Osteoblast (primary cell): ENCODE measurements at places on chromosomes 4 and X. TPM values are rescaled to one million over a fixed set of nuclear protein-coding genes. Genes with fewer than 3 reads are reported as not detected.
A peak's percentile ranks its signal among the peaks of the same experiment; 100 is the strongest.

GRCh38 chr4:184775854-184776555, 42.1 kb upstream of the CENPU start:
- no peak for DNase-seq

DNA sequence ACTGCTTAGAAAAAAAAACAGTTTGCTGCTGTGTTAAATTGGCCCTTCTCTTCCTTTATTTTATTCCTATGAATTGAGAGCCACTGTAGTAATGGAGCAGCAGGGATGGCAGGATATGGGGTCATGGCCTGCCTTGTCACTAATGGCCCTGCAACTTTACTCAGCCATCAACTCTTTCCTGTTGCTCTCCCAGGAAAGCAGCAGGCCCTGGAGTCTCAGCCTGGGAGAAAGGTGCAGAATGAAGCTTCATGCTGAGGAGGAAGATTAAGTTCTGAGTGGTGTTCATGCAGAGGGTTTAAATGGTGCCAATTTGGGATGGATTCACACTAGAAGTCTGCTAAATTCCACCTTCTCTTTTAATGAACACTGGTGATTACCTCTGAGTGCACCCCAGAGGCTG, 285.6 kb downstream of the GPAT3 start:
- DNase-seq, result no peak

DNA sequence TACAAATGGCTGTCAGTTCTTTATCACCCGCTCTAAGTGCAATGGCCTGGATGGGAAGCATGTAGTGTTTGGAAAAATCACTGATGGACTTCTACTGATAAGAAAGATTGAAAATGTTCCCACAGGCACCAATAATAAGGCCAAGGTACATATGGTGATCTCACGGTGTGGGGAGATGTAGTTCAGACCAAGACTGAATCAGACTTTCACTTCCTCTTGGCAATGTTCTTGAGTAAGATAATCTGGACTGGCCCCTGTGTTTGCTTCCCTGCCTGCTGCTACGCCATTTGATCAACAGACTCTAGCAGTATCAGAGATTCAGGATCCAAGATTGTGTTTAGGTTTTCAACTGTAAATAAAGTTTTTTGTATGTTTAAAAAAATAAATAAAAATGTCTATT, 682.2 kb upstream of the AMOT start:
- DNase-seq, result no peak

DNA sequence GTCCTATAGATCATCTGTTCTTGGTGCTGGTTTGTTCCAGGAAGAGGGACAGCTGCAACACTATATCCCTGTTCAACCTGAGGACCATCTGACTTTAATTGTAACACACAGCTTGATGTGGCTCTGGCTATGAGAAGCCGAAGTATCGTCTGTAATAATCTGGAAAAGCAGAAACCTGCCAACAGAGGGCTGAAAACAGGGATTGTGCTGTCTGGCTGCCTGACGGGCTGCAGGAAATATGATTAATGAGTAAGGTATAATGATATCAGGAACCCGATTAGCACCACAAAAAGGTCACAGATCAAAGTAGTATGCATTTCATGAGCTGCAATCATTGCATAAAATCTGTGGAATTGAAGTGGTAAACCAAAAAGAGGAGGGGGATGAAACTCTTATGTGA, 170.4 kb upstream of the MAB21L2 start:
- no peak for DNase-seq

- no peak for DNase-seq
Observed at GRCh38 chr4:79869597-79870237, 203.3 kb downstream of the ANTXR2 start.

- DNase-seq, result peak; percentile 17
Observed at GRCh38 chr4:3268395-3269104, 19.6 kb downstream of the MSANTD1 start.

DNA sequence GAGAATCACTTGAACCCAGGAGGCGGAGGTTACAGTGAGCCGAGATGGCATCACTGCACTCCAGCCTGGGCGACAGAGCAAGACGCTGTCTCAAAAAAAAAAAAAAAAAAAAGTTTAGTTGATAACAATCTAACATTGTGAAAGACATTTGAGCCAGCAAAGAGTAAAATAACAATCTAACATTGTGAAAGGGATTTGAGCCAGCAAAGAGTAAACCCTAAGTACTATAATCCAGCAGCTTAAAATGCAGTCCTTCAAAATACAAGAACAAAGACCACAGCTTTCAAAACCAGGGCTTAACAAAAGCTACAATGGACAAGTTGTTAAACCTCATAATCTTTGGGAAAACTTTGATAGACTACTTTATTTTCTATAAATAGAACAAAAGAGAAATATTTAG, 16.9 kb downstream of the MFAP3L start:
- no peak for DNase-seq

DNA sequence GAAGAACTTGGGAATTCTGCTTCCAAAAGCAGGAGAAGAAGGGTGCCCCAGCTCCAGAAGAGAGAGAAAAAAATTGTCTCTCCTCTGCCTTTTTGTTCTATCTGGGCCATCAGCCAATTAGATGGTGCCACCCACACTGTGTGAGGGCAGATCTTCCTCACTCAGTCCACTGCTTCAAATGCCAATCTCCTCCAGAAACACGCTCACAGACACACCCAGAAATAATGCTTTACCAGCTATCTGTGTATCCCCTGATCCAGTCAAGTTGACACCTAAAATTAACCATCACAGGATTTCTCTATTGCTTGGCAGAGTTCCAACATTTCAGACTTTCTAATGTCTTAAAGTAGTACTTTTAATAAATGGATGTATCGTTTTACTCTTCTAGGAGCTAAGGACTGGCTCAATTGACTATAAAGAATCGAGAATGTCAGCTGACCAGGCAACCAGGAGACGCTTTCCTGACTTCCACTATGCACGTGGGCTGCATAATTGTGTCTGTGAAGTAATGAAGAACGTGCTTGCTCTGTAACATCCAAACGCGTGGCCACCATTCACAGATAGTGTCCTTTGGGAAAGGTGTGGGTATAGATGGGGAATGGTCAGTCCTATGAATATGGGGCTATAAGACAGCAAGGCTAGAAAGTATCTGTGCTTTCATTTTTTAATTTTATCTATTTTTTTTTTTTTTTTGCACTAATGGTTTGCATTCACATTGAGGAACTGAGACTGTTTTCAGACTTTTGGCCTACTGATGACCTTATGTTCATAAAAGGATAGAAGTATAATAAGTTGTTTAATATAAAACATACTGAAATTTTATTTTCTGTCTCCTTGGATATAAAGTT, 9.9 kb upstream of the SMIM20 start:
- DNase-seq, result peak; percentile 32

GRCh38 chrX:55778322-55778721, 60.8 kb downstream of the RRAGB start:
- DNase-seq, result no peak

DNA sequence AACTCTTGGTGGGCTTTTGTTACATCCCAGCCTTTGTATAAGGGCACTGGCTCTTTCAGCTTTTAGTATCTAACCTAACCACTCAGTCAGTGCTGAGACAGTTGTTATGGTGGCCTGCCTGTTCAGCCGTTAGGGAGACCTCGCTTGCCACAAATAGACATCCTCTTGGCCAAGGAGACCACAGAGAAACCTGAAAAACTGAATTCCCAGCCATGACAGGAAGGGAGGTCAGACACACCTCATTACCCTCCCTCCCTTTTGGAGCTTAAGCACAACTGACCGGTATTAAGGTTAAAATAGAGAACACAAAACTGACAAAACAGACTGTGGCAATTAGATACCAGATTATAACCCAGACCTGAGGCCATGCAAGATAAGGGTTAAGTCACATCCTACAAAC, 1639.3 kb downstream of the RPA4 start:
- no peak for DNase-seq

DNA sequence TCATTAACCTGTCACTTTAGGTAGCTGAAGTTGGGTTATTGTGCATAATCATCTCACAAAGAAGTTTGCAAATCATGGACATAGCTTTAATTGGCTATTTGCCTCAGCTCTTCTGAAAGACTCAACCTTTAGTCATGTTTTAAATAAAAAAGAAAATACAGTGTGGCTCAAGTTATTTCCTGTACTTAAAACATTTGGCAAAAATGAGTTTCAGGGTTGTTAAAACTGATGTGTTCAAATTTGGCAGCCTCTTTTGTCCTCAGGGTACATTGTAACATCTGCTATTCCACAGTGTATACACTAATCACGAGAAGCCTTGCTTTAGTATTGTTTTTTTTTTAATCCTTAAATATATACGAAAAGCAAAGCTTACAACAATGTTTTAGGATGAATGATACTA, 31.5 kb upstream of the HPGD start:
- no peak for DNase-seq

GRCh38 chr4:5884796-5885195, 8.1 kb downstream of the CRMP1 start:
- DNase-seq, result no peak

- DNase-seq, result no peak
Observed at GRCh38 chr4:52954560-52955170, 92.5 kb downstream of the RASL11B start.

DNA sequence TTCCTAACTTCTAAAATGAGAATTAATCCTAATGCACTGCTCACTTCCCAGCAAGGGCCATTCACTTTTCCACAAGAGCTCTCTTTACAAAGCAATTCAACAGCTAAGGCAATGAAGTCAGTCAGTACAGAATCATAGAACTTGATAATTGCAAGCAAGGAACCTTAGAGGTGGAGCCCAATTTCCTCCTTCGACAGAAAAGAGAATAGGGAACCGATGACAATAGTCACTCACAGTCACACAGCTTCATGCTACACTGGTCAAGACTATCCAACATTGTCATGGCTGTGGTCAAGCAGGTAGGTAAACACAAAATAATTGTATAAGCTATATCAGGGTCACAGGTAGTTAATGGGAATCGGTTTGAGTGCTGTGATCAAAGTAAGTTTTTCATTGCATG, 90.0 kb downstream of the ELOVL6 start:
- no peak for DNase-seq

DNA sequence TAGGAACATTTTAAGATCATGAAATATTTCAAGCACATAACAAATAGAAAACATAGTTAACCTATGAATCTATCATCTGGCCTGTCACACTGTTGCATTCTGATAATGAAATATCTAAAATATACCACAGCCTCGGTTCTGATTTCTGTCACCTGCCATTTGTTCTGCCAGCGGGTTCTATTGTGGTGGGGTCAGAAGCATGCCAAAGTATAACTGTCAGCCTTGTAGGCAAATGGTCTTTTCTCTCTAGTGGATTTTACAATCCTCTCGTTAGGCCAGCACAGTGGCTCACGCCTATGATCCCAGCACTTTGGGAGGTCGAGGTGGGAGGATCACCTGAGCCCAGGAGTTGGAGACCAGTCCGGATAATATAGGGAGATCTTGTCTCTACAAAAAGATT, 47.9 kb downstream of the HTRA3 start:
- no peak for DNase-seq

DNA sequence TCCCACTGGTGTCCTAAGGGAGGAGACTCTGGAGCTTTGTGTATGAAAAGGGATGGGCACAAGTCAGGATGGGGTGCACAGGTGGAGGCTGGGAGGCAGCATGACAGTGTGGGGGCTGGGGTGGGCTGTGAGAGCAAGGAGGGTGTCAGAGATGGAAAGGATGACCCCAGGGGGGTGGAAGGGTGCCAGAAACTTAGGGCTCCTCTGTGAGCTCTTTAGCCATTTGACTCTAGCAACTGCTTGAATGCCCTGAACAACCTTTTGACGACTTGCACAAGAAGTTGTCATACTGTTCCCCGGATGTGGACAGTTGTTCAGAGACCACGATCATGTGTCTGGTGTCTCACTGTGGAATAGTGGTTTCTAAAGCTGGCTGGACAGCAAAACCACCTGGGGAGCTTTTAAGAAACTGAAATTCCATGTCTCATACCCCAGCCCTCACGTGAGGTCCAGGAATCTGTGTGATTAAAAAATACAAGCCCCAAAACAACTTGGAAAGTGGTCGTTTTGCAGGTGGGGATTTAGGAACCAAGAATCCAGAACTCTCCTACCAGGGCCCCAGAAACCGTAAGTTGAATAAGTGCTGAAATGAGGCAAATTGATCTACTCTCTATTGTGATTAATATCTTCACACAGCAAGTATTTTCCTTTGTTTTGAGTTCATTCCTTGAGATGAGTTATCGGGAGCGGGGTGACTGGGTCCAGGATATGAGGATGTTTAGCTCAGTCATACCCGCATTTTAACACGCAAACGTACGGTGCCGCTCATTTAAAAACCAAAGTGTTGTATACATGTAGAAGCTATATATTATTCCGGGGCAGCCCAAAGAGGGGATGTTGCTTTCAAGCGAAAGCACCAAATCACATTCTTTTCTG, 3.4 kb downstream of the RHOH start:
- DNase-seq, result no peak

DNA sequence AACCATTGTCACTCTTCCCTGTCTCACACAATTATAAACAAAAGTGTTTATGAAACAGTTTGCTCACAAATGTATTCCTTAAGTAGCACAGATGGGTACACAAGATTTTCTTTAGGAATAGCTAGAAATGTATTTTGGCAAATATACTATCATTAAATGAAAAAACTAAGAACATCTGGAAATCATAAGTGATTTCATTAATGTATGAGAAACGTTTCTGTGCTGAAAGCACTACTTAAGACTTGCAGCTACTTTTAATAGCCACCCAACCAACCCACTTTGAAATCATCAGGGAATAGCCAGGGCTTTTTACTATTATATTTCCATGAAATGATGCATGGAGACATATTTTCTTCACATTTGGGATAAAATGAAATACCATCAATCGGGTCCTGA, 62.3 kb upstream of the NAP1L5 start:
- DNase-seq, result no peak

Gene ADGRG4
- not detected in 2 replicates for total RNA-seq

Gene TRIM60
- not detected in 2 replicates for total RNA-seq

Gene GSX2
- not detected in 2 replicates for total RNA-seq

Gene BBS7
- total RNA-seq, result 18.0 and 20.6 TPM in 2 replicates

Gene DKK2
- under 0.01 TPM in 1 of 2 replicates, not detected in the other for total RNA-seq

Gene PAGE4
- not detected in 2 replicates for total RNA-seq

Gene HTN3
- not detected in 2 replicates for total RNA-seq

Gene UCHL1
- total RNA-seq, result 258 and 348 TPM in 2 replicates

Gene NALF2
- total RNA-seq, result not detected in 2 replicates

Gene FANCB
- total RNA-seq, result 3.6 and 3.8 TPM in 2 replicates

Gene ARMCX4
- total RNA-seq, result 5.0 and 5.1 TPM in 2 replicates
